ENCODE measurements at places on chromosomes 1 and 21.

DNA sequence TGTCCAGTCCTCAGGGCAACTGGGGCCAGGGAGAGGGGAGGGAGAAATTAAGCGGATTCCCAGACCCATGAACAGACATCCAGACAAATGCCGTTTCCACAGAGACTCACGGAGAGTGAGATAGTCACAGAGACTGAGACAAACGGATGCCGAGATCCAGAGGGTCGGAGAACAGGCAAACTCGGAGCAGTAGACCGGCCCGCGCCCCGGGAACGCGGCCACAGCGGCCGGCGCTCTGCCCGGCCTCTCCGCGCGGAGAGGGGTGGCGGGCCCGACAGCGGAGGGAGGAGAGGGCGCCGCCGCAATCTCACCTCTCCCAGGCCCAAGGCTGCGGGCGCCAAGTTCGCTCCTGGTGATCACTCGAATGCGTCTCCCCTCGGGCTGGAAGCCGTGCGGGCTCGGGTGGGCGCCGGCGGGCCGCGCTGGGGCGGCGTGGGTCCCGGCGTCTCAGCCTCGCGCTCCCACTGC lies 831 bp upstream of the FOXD2 start:
- DNase-seq: no peak

GRCh38 chr1:41754540-41754939 lies 164.2 kb downstream of the HIVEP3 start:
- no peak for DNase-seq

DNA sequence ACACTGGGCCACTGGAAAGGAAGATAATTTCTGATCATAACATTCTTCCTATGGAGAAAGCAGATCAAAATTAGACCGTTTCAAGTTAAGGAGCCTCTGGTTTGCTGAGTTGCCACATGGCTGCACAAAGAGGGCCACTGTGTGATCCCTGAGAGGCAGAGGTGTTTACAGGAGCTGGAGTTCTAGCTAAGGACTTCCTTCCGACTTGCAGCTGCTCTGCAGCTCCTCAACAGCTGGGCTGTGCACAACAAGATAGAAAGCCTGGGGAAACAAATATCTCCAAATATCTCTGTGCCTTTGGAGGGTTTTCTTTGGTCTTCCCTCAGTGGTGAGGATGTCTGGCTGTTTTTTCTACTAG lies 26.8 kb downstream of the GADD45A start:
- DNase-seq: no peak

DNA sequence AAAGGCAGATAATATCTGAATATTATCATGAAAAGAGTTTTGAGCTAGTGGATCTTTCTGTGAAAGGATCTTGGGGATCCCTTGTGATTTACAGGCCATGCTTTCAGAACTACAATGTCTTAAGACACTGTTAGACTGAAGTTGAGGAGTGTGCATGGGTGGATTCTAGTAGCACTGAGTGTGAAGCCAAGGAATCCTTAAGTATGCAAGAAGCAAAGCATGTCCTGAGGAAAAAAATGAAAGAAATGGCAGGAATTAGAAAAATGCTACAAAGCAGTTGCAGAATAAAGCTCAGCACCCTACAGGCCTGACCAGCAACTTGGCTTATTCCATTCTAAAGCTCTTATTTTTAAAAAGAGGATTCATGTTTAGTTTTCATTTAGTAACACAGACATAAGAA lies 11.9 kb downstream of the STX6 start:
- peak; percentile 75 for DNase-seq

GRCh38 chr1:29052941-29053340 lies 70.8 kb downstream of the TMEM200B start:
- DNase-seq: no peak

GRCh38 chr1:87062687-87063086 lies 148.3 kb downstream of the HS2ST1 start:
- DNase-seq: no peak

GRCh38 chr21:33747420-33747819 lies 105.1 kb downstream of the ITSN1 start:
- DNase-seq: no peak

DNA sequence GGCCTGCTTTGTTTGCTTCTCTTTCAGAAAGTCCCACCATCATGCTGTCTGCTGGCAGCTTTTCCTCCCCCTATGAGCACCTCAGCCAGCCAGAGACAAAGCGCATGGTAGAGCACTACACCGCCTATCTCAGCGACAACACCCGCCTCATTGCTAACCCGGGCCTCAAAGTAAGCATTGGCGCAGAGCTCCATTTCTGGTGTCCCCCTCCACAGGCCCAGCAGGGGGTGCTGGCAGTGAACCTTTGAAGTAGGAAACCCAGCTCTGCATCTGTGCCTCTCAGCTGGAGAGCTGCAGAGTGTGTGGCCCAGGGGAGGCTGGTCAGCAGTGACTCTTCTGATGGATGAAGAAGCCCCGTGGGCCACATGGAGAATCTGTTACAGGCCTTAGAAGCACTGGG lies 81.2 kb upstream of the RAVER2 start:
- peak; percentile 13 for DNase-seq
